ENCODE measurements at places on chromosomes 13 and 19.
A peak's percentile ranks its signal among the peaks of the same experiment; 100 is the strongest.

GRCh38 chr19:4713384-4713951 lies 10.2 kb downstream of the DPP9 start:
- DNase-seq = no peak

DNA sequence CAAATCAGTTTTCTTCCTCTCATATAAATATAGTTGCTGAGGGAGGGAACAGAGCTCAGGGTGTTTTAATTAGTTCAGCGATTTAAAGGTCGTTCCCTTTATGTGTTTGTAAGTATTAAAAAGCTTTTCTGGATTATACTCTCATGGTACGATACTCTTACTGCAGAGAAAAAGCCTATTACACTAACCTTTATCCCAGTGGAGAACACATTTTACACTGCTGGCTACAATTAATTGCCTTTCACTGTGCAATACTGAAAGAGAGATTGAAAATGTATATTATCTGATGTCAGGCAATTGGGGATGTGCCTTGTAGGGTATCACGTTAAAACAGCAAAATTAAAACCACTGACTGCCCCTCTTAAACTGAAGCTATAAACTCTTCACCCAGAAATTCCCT lies 526.9 kb upstream of the SGCG start:
- DNase-seq = no peak

- DNase-seq = peak; percentile 96
Observed at GRCh38 chr19:58554494-58555368, at the start of gene CHMP2A. Gene CHMP2A, minus strand, starts transcription at chr19:58555105. Its CDS starts 893 bp downstream, at chr19:58554212.

DNA sequence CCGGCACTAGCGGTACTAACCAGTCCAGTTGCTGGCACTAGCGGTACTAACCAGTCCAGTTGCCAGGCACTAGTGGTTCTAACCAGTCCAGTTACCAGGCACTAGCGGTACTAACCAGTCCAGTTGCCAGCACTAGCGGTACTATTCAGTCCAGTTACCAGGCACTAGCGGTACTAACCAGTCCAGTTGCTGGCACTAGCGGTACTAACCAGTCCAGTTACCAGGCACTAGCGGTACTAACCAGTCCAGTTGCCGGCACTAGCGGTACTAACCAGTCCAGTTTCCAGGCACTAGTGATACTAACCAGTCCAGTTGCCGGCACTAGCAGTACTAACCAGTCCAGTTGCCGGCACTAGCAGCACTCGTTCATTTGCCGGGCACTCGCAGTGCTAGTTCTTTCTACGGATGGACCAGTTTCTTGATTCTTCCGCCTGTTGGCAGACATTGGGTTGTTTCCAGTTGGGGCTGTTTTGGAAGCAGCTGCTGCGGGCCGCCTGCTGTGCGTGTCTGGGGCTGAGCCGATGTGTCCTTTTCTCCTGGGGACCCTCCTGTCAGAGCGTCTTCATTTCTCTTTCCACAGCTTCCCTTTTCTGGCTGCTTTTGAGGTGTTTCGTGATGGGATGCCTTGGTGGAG lies 123.4 kb upstream of the MCF2L start:
- no peak for DNase-seq

DNA sequence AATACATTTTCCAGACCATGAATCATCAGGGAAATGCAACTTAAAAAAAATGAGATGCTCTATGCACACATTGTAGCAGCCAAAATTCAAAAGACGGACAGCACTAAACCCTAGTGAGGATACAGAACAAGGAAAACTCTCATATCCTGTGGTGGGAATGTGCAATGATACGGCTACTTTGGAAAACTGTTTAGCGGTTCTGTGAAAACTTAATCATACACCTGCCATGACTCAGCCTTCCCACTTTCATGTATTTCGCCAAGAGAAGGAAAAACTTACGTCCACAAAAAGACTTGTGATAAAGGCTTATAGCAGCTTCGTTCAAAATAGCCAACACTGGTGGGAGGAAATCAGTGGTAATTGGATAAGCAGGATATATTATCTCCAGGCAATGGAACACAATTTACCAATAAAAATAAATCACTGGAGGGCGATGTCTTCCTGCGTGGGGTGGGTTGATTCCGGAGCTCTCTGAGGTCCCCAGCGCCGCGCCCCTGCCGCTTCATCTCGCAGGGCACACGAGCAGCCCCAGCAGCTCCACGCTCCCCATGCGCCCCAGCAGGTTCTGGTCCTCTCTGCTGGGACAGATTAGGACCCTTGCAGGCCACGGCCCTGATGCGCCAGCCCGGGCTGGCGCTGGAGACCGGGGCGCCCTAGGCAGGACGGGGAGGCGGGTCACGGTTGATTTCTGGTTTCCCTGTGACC lies 97.2 kb upstream of the ARHGEF7 start:
- DNase-seq = no peak

DNA sequence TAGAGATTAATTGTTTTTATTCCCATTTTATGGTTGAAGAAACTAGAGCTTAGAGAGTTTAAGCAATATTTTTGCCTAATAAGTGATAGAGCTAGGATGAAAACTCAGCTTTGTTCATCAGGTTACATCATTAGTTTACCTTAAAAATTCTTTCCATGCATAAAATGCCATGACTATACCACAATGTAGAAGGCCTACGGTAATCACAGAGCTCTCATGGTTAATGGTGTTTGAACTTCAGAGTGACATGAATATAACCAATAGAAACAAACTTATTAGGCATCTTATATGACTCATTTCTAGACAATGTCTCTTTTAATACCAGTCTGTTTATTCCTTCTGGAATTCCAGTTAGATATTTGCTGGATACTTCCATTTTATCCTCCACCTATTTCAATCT lies 78.5 kb downstream of the FGF9 start:
- no peak for DNase-seq

DNA sequence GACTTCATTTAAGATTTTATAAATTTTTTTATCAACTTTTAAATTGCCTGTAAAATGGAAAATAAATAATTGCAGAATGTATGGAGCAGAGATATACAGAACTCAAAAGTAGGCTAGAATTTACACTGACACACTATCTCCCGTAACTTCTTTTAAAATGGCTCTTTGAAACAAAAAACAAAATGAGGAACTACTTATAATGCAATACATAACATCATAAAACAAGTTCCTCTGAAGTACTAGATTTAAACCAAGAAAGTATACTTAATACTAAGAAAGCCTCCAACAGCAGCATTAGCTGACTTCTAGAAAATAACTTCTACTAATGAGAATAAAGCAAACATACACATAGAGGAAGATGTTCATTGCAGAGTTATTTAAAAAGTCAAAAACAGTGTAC lies 17.0 kb downstream of the RBM26 start:
- no peak for DNase-seq

DNA sequence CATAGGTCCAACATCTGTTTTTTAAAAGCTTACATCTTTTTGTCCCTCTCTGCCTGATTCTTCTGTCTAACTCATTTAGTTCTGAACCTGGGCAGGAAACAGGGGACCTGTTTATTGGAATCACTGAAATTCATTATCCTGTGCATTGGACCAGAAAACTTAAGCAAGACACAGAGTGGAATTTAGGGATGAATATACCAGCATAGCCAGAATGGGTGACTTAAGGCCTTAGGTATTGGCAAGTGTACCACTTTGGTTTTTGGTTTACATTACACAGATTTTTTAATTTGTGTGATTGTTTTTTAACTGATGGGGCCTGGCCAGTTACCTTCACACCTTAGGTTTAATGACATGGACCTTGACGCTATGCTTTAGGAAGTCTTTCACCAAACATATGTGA lies 232.5 kb downstream of the GPC5 start:
- no peak for DNase-seq

GRCh38 chr19:3375221-3376090 lies 9.1 kb downstream of the NFIC start:
- no peak for DNase-seq

- DNase-seq = no peak
Observed at GRCh38 chr13:114311908-114312307, 2.4 kb upstream of the CHAMP1 start.

- no peak for DNase-seq
Observed at GRCh38 chr13:107743100-107743499, 472.2 kb downstream of the LIG4 start.

GRCh38 chr13:80548915-80549314 lies 208.0 kb upstream of the SPRY2 start:
- no peak for DNase-seq

- DNase-seq = no peak
Observed at GRCh38 chr13:22162889-22163288, 492.0 kb downstream of the FGF9 start.

DNA sequence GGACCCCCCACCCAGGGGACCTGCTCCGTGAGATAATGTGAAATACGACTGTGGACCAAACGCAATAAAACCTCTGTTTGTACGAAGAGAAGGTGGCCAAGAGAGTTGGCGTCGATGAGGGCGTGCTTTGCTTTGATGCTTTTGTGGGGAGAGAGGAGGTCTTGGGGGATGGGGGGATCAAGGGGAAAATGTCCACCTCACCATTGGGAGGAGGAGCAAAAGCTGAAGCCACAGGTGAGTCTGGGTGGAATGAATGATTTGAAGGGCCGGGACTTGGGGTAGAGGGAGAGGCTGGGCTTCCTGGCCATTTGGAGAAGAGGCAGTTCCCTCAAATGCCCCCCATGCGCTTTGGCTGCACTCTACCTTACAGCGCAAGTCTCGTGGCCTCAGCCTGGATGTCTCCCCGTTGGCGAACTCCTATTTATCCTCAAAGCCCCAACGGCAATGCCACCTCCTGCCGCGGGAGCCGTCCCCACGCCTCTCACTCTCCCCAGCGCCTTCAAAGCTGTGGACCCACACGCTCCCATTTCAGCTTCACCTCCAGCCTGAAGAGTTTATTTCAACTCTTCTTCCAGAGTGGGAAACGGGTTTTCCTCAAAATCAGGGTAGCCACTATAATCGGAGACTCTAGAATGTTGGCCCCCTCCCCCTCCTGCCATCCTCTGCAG lies 795 bp upstream of the ABCA7 start:
- no peak for DNase-seq

DNA sequence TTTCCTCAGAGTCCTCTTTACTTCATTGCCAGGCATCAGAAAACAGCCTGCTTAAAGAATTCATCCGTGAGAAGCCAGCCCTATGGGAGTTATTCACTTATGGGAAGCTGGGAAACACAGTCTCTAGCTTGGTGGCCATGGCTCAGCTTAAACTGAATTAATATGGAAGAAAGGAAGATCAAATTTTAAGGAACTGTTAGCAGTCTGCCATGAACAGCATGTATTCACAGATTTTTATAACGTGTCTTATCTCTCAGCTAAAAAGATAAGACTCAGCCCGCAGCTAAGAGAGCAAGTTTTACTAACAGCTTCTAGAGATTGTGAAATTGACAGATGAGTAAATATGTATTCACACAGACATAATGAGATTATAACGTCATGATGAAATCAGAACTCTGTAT lies 253.7 kb upstream of the RXFP2 start:
- no peak for DNase-seq

- DNase-seq = no peak
Observed at GRCh38 chr19:3401004-3401768, 34.8 kb downstream of the NFIC start.

DNA sequence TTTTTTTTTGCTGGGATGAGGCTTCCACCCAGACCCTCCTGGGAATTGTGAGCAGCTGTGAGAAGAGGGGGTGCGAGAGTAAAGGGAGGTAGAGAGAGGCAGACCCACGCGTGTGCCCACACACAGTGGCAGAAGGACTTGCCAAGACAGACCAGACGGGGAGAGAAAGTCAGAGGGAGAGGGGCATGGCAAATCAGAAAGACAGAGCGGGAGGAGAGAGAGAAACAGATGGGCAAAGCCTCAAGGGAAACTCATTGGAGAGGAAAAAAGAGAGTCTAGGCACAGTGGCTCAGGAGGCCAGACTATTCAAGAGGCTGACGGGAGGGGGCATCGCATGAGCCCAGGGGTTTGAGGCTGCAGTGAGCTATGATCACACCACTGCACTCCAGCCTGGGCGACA lies 17.0 kb downstream of the CATSPERG start:
- DNase-seq = no peak

- no peak for DNase-seq
Observed at GRCh38 chr19:30593975-30594745, 222.0 kb downstream of the ZNF536 start.

- DNase-seq = no peak
Observed at GRCh38 chr19:56176881-56177280, 1.1 kb downstream of the GALP start.

DNA sequence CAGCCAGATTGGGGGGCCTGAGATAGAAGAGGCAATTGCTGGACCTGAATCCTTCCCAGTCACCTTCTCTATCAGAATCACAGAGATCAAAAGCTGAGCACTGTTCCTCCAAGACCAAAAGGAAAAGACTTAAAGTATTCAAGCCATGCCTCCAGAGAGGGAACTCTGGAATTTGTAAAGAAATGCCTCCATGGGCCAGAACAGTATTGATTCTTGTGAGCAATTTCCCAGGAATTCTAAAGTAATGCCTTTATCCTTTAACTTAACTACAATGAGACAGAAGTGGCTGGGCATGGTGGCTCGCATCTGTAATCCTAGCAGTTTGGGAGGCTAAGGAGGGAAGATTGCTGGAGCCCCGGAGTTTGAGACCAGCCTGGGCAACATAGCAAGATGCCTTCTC lies 148.8 kb downstream of the FLT1 start:
- no peak for DNase-seq

DNA sequence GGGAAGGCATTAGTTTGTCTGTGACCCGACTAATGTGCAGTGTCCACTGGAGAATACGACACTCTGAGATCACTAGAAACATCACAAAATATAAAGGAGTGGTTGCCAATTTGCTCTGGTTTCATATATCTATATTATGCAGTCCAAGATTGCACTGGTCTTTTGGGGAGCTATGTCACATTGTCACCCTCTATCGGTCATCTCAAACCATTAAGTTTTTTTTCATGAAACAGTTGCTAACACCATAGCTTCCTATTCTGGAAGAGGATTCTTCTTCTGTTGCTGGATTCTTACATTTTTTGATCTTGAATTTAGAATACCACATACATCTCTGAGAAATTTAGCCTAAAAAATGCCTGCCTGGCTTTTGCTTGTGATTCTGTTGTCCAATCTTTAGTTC lies 168.6 kb downstream of the LACC1 start:
- no peak for DNase-seq

DNA sequence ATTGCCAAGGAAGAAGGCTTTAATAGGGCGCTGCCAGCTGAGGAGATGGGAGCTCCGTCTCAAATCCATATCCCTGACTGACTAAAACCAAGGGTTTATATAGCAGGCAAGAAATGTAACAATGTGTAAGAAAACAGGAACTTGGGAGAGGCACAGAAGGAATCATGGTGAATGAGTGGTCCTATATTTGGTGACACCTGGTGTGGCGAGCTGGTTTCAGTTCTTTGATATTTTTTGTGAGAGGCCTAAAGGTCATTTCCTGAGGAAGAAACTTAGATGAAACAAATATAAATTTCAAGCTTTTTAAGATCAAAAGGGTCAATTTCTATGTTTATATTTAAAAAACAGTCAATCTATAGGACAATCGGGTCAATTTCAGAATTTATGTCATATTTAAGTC lies 826.3 kb downstream of the SLITRK6 start:
- DNase-seq = no peak

GRCh38 chr13:44416301-44416700 lies 42.7 kb downstream of the SERP2 start:
- no peak for DNase-seq

DNA sequence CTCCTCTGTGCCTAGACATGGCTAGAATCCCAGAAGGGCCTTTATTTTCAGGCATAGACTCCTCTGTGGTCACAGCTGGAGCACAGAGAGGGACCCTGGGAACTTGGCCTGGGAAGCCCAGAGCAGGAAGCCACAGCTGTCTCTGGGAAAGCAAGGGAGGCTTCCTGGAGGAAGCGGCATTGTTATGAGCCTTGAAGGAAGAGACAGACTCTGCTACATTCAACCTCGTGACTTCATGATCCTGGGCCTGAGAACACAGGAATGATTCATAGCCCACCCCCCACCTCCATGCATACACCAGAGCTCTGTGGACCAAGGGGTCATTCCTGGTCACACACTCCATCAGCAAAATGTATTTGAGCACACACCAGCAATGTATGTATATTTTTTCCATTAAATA lies 8.6 kb downstream of the RDH8 start:
- no peak for DNase-seq

All from activated CD4-positive, CD25-positive, alpha-beta regulatory T cell treated with anti-CD3 and anti-CD28 coated beads, Interleukin-2, amount 50 U/mL, for 16 hours (primary cell).